ENCODE measurements at places on chromosomes 12 and 14. TPM values are rescaled to one million over a fixed set of nuclear protein-coding genes. Genes with fewer than 3 reads are reported as not detected.

NOXRED1 gene
- not detected for total RNA-seq

SLC17A8 gene
- not detected for total RNA-seq

RND1 gene
- 3.9 TPM for total RNA-seq

RBP5 gene
- not detected for total RNA-seq

RIMBP2 gene
- not detected for total RNA-seq

TAPBPL gene
- total RNA-seq: 8.2 TPM

KCNK10 gene
- not detected for total RNA-seq

GPD1 gene
- under 0.01 TPM for total RNA-seq

KRT75 gene
- not detected for total RNA-seq

KCNA5 gene
- total RNA-seq: not detected

OTUB2 gene
- 1.6 TPM for total RNA-seq

KRT77 gene
- not detected for total RNA-seq

EML5 gene
- total RNA-seq: under 0.01 TPM

FBXL14 gene
- 18.9 TPM for total RNA-seq

MMP17 gene
- total RNA-seq: 7.2 TPM

TCTN2 gene
- 13.1 TPM for total RNA-seq

SVOP gene
- not detected for total RNA-seq

BTG1 gene
- 24.5 TPM for total RNA-seq

CNIH1 gene
- total RNA-seq: 164 TPM

TEX52 gene
- total RNA-seq: not detected

FAM90A1 gene
- not detected for total RNA-seq

Data from vein endothelial cell (primary cell).